SJCRH30 (cell line): ENCODE measurements at places on chromosomes 3 and 15.

DNA sequence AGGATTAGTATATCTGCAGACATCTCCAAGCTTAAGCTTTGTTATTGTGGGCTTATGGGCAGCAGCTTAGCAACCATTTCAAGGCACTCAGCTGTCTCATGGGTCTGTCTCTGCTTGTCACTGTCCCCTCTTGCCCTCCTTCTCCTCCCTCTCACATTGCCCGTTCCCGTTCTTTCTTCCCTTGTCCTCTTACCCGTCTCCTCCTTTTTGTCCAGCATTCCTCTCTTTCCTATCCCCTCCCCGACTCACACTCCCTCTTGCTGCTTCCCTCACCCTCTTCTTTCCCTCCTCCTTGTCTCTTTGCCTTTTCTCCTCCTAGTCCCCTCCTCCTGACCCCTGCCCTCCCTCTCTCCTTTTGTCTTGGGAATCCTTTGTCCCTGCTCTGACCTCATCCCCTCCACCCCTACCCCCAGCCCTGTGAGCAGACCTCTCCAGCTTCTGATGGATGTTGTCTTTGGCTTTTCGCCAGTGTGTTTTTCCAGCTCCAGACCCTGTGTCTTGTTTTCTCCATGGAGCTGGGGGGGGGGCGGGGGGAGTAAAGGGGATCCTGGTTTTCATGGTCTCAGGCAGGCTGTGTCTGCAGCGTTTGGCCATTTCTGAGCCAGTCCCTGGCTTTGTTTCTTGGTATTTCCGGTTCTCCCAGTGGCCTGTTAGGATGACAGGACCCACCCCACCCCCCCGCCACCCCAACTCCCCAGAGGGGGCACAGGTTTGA, 47.9 kb upstream of the TRAK1 start:
- DNase-seq, result peak; percentile 88

- DNase-seq, result no peak
Measured at GRCh38 chr15:36079021-36079420, 500.4 kb upstream of the CDIN1 start.

DNA sequence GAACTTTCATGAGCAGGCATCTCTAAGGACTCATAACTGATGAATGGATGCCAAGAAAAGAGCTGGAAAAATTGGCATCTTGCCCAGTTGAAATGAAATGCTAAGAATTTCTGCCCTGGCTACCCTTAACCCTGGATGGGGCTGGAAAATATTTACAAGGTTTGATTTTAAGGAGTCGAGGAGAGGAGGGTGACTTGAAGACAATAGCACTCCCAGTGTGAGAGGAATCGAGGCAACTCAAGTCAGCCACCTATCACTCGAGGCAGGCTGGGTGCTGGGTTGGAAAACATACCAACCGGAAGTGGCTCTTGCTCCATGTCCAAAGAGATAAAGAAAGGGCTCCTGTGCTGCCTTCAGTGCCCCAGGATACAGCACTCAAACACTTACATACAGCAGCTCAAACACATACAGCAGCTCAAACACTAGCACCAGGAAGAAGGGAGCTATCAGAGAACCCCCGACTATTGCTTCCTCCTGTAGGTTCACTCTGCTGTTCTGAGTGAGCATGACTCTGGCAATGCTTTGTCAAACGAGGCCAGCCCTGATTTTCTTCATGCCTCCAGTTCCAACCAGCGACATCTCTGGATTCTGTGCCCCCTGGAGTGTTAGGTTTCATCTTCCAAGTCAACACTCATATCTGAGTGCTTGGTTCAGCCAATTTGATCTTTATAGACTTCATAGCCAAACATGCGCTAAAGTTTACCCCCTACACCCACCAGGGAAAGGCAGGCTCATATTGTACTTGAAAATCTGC, 4.9 kb downstream of the PRICKLE2 start:
- DNase-seq, result no peak

DNA sequence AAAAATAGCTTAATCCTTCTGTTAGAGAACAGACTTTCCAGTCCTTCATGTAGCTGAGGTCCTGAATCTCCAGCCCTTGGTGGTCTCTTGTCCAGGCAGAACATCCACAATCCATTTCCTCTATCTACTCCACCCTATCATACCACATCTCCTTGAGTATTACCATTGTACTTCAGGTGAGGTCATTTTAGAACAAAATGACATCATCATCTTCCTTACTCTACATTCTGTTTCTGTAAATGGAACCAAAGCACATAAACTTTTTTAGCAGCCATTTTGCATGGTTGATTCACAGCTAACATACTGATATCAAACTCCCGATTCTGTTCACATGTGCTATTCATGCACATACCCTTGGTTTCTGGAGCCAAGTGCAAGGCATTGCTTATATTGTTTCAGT, 112.4 kb downstream of the C3orf70 start:
- DNase-seq, result no peak

DNA sequence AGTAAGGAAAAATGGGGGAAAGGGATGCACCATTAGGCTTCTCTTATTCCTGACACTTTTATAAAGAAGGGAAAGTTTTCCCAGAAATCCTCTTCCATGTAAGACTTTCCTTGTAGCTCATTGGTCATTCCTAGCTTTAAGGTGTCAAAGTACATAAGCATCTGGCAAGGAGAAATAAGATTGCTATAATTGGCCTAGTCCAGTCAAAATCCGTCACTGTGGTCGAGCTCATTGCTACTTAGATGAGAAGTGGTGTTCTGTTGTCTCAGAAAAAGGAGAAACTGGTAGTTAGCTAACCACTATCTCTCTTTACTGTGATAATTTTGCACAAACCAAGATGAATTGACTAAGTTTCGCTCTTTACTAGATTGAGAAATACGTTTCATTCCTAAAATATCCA, 370.1 kb downstream of the CNTN4 start:
- DNase-seq, result no peak

DNA sequence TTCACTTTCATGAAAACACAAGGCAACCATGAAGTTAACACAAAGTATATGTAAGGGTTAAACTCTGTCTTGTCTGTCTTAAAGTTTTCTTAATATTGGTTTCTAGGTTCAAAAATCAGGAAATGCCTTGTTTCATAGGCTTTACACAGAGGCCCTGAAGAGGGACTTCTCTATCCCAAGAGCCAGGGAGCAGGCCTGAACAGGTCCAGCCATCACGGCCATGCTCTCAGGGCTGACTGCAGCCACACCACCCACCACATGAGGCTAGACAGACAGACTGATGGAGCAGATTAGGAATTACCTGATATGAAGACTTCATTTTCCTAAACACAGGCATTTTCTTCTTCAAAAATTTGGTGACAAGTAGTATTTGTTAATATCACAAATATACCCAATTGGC, 502.9 kb downstream of the GABRG3 start:
- DNase-seq, result no peak

DNA sequence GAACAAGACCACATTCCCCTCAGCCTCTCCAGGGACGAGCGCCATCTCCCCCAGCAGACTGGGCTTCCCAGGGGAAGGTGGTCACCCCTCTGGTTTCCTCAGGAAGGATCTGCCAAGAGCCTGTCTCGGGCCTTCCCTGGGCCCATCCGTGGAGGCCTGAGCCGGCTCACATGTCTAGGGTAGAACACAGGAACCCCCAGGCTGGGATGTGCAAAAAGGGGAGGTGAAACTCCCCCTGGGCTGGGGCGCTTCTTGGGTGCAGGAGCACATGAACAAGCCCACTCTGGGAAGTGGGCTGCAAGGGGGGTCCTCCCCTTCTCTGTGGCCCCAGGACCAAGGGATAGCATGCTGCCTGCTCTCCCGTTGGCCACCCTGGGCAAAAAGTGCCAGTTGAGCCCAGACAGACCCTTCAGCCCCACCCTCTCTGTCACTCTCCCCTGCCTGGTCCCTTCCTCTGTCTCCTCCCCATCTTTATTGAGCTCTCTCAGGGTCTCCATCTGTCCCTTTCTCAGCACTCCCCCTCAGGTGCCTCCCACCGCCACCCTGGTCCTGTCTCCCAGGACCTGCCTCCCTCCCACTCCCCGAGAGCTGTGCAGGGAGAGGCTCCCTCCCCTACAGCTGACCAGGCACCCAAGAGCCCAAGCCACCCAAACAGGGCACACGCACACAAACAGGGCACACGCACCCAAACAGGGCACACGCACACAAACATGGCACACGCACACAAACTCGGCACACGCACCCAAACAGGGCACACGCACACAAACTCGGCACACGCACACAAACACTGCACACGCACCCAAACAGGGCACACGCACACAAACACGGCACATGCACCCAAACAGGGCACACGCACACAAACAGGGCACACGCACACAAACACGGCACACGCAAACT, 864 bp downstream of the SEMA3G start:
- no peak for DNase-seq

DNA sequence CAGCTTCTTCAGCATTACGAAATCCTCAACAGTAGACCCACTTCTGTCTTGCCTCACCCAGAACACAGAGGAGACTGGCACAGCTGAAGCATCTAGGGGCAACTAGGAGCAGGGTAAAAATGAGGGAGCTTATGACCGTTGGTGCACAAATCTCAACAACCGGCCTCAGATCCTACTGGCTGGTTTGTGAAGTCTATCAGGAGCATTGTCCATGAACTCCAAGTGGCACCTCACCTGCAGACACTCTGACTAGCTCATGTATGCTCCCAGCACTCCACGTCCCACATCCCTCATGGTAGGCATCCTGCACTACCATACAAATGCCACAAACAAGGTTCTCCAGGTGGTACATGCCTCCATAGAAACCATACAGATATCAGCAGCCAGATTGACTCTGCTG, 163.1 kb downstream of the TLE3 start:
- DNase-seq, result no peak

- DNase-seq, result no peak
Measured at GRCh38 chr15:86062646-86063243, 16.9 kb upstream of the AGBL1 start.

DNA sequence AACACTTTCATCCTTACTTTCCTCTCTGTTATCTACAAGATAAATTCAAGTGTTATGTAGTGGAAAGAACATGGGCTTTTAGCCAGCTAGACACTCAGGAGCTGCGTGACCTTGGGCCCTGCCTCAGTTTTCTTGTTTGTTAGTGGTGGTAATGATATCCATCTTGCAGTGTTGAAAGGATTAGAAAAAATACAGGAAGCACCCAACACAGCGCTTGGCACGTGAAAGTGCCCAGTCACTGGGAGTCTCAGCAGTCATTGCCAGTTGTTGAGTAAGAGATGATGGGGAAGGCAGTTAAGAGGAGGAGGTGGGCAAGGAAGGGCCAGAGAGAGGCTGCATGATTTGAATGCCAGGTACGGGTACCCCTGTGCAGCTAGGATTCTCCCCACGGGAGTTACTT, 5.3 kb downstream of the PDIA5 start:
- DNase-seq, result no peak

DNA sequence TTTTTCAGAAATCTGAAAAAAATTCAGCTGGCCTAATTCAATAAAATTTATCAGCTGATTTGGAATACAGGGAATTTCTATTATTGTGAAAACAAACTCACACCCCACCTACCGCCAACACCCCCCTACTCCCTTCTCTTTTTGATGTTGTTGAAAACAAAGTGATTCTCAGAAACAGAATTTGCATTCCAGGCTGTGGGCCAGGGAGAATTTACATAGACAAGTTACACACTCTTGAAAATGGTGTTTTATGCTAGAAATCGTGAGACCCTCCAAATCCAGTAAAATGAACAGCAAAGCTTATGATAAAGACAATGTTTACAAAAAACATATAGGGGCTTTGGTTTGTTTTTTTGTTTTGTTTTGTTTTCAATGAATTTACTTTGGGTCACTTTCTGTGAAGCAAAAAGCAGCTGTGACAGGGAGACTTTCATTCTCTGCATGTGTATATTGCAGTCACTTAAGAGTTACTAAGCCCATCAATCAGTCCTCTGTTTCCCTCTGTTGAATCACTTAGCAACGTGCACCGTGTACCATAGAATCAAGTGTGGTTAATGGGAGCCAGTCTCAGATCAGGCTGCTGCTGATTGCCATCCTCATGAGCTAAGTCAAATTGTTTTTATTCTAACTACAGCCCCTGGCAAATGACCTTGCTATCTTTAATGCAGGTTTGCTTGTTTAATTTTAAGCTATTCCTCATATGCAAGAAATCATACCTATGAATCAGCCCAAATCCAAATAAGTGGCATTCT, 159.8 kb downstream of the ALCAM start:
- DNase-seq, result no peak

DNA sequence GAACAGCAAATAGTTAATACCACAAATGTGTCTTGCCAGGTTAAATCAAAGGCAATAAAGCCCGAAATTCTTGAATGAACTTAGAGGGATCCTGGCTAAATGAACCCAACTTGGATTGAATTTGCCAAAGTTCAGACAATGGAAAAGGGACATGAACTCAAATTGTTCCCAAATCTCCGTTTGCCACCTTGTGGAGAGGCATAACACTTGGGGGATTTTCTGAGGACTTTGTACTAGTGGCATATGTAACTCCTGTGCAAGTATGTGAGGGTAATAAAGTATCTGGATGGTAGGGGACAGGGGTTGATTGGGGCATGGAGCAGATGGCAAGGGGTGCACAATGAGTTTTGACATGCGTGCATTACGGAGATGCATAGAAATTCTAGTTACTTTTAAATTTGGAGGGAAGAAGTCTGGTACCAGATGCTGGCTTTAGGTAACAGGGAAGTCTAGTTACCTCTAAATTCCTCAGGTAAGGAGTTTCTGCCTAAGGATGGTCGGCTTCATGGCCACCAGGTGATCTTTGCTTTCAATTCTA, 1.2 kb upstream of the TCAIM start:
- peak; percentile 6 for DNase-seq

DNA sequence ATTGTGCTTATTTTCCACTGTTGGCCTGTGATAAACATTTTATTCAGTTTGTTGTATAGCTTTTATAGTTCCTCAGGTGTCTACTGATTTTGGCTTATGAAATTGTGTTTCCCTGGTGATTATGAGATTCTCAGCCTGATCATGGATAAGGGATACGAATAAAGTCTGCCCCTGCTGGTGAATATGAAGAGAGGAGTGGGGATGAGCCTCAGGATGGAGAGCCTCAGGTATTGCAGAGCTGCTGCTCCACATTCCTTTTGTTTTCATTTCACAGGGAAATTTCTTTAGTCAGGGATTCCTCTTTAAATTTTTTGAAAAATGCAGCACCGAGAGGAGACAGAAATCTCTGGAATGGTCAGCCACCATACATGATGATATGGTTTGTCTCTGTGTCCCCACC, 14.7 kb upstream of the RAB6B start:
- DNase-seq, result no peak

- peak; percentile 51 for DNase-seq
Measured at GRCh38 chr3:33438284-33438668, 1.9 kb downstream of the UBP1 start.

GRCh38 chr3:183309276-183309675, 56.2 kb downstream of the B3GNT5 start:
- no peak for DNase-seq

- no peak for DNase-seq
Measured at GRCh38 chr3:143676747-143677146, 171.5 kb downstream of the SLC9A9 start.

GRCh38 chr3:98628317-98628716, 34.9 kb upstream of the CPOX start:
- no peak for DNase-seq

GRCh38 chr15:33262306-33262705, 48.5 kb upstream of the RYR3 start:
- DNase-seq, result no peak

GRCh38 chr3:71944482-71945065, 159.6 kb upstream of the PROK2 start:
- no peak for DNase-seq
